ENCODE measurements at places on chromosomes 7 and 10. TPM values are rescaled to one million over a fixed set of nuclear protein-coding genes. Genes with fewer than 3 reads are reported as not detected.
A peak's percentile ranks its signal among the peaks of the same experiment; 100 is the strongest.

DNA sequence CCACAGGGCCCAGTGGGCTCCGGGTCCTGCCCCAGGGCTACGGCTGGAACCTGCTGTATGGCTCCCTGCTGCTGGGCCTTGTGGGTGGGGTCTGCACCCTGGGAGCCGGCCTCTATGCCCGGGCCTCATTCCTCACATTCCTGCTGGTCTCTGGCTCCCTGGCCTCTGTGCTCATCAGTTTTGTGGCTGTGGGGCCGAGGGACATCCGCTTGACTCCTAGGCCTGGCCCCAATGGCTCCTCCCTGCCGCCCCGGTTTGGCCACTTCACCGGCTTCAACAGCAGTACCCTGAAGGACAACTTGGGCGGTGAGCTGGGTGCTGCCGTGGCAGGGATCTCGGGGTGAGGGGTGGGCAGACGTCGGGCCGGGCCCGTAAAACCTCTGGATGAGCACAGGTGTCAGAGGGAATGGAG, 4.4 kb downstream of the SLC12A9 start:
- no peak overlapping the region for H3K4me3 ChIP-seq
- no peaks in the 10 kb centered on the region for H3K4me1 ChIP-seq
- no peaks in the 10 kb centered on the region for H3K27me3 ChIP-seq
- no peak overlapping the region for H3K27ac ChIP-seq
- H3K36me3 ChIP-seq, result no peaks in the 10 kb centered on the region
- DNase-seq, result no peak

DNA sequence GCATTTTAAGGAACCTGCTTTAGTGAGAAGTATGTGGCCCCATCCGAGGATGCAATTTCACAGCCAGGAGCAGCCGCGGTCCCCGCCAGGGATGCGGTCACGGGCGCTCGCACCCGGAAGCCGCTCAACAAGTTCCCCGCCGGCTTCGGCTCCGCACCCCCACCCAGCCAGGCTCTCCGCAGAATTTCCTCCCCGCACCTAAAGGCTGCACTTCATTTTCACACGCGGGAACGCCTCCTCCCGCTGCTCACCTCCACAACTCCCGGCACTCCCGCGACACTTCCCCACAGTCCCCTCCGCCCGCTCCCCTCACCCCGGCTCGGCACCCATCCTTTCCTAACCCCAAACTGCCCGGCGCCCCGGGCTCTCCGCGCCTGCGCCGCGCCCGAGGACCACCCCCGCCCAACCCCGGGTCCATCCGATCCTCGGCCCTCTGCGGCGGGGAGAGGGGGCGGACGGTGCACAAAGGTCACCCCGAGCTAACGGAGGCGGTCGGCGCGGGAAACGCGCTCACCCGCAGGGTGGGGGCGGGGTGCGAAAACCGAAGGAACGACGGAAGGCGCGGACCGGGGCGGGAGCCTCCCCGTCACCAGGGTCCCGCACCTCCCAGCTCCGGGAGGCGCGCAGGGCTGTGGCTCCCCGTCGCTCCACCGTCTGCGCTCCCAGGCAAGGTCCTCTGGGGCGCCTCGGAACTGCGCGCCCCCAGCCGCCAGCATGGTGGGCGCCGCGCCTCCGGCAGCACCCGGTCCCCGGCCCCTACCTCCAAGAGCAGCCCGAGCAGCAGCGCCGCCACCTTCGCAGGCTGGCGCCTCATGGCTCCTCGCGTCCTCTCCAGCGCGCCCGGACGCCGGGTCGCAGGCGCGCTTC, 558 bp downstream of the VOPP1 start:
- peak overlapping the region; percentile 91 for H3K4me3 ChIP-seq
- peaks cover 14% of the 10 kb centered on the region for H3K4me1 ChIP-seq
- no peaks in the 10 kb centered on the region for H3K27me3 ChIP-seq
- DNase-seq, result peak; percentile 73

- H3K4me3 ChIP-seq, result no peak overlapping the region
- no peaks in the 10 kb centered on the region for H3K36me3 ChIP-seq
- no peaks in the 10 kb centered on the region for H3K4me1 ChIP-seq
- no peak for DNase-seq
- no peaks in the 10 kb centered on the region for H3K27me3 ChIP-seq
Observed at GRCh38 chr7:4895766-4896165, 12.2 kb upstream of the RADIL start.

GRCh38 chr10:69451784-69452251, 553 bp downstream of the TSPAN15 start:
- H3K36me3 ChIP-seq, result no peaks in the 10 kb centered on the region
- no peaks in the 10 kb centered on the region for H3K27me3 ChIP-seq

IDE gene
- total RNA-seq, result 39.0 TPM
